ENCODE measurements at places on chromosomes 5 and 9.
A peak's percentile ranks its signal among the peaks of the same experiment; 100 is the strongest.

- no peak for DNase-seq
Measured at GRCh38 chr9:114908104-114908622, 22.2 kb downstream of the TNFSF8 start.

- DNase-seq = peak; percentile 78
Measured at GRCh38 chr9:92716557-92716956, 46.6 kb upstream of the IPPK start.

GRCh38 chr5:126837906-126838539 is 61.1 kb downstream of the LMNB1 start:
- no peak for DNase-seq

- DNase-seq = peak; percentile 42
Measured at GRCh38 chr5:176676361-176676824, 29.1 kb downstream of the TSPAN17 start.

- no peak for DNase-seq
Measured at GRCh38 chr5:30574761-30575160, 618.7 kb upstream of the CDH6 start.

GRCh38 chr5:118310401-118310800 is 677.9 kb downstream of the DTWD2 start:
- DNase-seq = no peak

GRCh38 chr5:159908591-159908940 is 7.7 kb upstream of the ADRA1B start:
- DNase-seq = no peak

DNA sequence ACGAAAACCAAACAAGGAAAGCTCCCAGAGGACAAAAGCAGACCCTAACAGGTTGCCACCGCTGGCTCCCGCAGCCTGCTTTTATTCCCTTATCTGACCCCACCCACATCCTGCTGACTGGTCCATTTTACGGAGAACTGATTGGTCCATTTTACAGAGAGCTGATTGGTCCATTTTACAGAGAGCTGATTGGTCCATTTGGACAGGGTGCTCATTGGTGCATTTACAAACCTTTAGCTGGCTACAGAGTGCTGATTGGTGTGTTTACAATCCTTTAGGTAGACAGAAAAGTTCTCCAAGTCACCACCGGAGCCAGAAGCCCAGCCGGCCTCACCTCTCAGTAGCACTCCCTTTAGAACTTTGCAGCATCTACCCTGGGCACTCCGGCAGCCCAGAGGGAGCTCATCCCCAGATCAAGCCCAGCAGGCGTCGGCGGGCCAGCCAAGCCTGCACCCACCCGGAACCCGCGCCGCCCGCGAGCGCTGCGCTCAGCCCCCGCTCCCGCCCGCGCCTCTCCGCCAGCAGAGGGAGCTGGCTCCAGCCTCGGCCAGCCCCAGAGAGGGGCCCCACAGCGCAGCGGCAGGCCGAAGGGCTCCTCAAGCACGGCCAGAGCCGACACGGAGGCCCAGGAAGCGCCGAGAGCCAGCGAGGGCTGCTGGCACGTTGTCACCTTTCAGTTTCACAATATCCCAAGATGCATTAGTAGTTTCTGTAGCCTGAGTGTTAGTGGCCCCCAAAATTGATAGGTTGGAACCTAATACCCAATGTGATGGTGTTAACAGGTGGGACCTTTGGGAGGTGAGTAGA is 35.3 kb upstream of the CLPTM1L start:
- no peak for DNase-seq

All from posterior cingulate gyrus (tissue), 11 donors.